ENCODE measurements at places on chromosomes 7 and 10.
A peak's percentile ranks its signal among the peaks of the same experiment; 100 is the strongest.

- DNase-seq, result no peak
Measured at GRCh38 chr10:118926441-118926840, 103.1 kb upstream of the NANOS1 start.

DNA sequence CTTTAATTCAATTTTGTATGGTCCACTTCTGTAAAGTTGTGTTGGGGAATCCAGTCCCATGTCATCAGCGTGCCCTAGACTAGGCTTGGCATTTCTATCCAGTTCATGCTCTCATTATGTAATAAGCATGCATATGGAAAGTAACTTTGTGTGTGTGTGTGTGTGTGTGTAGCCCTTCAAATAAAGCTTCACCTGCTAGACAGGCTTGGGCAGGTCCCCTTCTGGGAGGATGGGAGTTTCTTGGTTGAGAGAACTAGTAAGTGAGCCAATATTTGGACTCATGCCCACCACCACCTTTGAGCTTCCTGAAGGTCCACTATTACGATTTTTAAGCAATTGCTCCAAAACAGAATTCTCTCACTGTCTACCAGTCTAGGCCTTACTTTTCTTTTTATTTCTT is 6.9 kb downstream of the BZW2 start:
- no peak for DNase-seq

DNA sequence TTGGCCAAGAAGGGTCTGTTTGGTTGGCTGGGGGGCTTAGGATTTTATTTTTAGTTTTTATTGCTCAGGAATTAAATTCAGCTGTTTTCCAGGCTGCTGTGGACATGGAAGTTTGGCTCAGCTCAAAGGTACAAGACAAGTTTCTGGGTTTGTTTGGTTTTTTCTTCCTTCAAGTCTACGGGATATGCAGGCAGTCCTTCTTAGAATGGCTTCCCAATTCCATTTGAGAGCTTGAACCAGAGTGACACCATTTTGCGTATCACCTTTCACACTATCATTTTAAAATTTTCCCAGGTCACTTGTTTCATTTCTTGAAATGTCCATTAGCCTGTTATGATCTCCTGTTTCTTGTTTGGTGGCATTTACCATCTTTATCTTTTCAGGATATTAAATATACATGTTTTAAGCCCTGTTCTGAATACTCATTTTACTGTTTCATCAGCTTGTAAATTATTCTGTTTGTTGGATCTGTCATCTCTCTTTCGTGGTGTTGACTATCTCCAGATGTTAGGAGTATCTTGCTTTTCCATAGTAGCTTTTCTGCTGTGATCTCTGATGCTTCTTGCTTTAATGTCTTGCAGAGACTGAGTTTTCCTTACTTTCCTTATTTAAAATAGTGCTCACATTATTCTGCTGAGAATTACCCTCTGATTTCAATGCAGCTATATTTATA is 9.4 kb upstream of the TMEM168 start:
- no peak for DNase-seq

DNA sequence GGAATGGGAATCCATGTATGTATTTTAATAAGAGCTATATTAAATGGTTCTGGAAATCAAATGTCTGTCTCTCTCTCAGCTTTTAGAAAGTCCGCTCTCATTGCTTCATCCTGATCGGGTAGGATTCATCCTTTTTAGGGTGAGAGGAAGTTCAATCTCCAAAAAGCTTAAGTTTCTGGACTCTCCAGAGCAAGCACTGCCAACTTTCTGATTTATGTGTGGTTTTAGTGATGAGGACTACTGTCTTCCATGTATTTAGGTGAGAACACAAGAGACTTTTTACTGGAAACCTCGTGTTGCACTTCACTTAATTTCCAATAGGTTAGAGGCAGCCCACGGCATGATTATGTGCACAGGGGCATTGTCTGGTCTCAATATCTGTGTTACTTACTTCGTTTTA is 267.9 kb downstream of the SUGCT start:
- no peak for DNase-seq

DNA sequence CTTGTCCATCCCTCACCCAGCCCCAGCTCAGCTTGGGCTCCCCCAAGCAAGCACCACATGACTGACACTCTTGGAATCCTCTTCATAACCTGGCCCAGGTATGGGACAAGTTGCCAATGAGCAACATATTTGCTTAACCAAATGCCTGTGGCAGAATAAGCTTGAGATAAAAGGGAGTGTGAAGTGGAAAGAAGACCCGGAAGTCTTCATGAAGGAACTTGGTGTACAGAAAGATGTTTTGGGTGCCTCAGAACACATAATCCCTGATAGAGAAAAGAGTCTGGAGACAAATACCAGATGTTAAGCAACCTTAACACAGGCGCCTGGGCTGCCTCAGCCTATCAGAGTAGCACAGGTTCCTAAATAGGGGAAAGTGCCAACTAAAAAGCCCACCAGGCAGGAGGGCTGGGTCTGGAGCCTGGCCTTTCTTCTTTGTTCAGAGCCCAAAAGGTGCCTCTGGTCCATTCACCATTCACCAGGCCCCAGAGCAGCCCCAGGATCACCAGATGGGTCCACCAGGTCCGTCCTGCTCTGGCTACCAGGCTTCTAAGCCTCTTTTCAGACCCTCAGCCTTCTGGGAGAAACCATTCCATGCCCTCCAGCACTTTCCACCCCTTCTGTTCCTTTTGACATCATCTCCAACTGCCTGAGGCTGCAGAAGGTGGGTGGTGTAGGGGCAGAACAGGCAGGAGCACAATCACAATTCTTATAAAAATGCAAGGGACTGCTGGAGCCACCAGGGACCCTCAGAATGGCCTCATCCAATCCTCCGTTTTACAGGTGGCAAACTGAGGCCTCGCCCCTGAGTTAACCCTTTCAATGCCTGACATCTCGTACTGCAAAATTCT is 22.6 kb downstream of the KCNMA1 start:
- no peak for DNase-seq

DNA sequence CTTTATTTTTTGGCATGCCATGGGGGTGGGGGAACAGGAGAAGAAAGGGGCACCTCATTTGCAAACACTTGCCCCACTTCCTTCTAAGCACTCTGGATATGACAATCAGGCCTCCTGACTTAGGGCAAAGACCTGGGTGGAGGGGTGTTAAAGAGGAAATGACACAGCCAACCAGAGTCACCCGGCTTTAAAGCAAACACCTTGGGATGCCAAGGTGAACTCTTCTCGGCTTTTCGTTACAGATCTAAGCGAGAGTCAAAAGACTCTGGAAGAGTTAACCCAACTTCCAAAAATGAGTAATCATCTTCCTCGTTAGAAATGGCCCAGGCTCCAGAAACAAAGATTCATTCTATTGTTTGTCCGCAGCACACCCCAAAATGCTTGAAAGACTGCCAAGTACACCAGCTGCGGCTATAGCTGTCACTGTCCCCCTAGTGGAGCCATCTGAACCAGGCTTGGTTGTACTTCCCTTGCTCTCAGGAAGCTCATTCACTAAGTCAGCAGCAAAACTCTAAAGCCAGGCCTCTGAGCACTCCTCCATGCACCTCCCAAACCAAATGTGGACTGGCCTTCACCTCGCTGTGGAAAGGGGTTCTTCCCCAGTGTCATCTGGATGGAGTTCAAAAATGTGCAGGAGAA is 24.8 kb downstream of the FAM53B start:
- DNase-seq, result peak; percentile 64

DNA sequence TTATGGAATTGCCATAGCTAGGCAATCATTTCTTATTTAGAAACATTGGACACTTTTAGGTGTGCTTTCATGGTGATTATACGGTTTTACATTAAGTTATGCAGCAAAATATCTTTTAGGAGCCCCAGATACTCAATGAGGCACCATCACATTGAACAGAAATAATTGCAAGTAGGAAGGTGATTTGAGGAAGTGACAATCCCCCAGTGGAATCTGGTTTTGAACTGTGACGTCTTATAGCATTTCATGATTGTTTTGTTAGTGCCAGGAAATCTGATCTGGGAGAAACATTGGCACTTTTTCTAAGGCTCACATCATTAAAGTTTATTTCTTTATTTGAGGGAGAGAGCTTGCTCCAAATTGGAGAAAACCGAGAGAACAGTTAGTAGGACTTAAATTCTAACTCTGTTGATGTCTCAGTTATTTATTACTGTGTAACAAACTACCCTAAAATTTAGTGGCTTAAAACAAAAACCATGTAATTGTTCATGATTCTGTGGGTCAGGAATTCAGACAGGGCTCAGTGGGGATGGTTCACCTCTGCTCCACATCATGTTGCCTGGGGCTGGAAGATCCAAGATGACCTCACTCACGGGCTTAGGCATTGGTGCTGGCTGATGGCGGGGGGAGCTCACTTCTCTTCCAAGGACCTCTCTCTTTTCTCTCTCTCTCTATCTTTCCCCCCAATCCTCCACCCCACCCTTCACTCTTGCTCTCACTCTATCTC is 78.2 kb upstream of the STEAP1B start:
- DNase-seq, result no peak

DNA sequence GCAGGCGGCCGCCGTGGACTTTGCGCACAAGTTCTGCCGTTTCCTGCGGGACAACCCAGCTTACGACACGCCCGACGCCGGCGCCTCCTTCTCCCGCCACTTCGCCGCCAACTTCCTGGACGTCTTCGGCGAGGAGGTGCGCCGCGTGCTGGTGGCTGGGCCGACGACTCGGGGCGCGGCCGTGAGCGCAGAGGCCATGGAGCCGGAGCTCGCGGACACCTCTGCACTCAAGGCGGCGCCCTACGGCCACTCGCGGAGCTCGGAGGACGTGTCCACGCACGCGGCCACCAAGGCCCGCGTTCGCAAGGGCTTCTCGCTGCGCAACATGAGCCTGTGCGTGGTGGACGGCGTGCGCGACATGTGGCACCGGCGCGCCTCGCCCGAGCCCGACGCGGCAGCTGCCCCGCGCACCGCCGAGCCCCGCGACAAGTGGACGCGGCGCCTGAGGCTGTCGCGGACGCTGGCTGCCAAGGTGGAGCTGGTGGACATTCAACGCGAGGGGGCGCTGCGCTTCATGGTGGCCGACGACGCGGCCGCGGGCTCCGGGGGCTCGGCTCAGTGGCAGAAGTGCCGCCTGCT is 14.1 kb downstream of the SH2B2 start:
- no peak for DNase-seq

- no peak for DNase-seq
Measured at GRCh38 chr10:78403781-78404180, 370.1 kb downstream of the RPS24 start.

- DNase-seq, result no peak
Measured at GRCh38 chr10:70774810-70775678, 10.1 kb downstream of the TBATA start.

DNA sequence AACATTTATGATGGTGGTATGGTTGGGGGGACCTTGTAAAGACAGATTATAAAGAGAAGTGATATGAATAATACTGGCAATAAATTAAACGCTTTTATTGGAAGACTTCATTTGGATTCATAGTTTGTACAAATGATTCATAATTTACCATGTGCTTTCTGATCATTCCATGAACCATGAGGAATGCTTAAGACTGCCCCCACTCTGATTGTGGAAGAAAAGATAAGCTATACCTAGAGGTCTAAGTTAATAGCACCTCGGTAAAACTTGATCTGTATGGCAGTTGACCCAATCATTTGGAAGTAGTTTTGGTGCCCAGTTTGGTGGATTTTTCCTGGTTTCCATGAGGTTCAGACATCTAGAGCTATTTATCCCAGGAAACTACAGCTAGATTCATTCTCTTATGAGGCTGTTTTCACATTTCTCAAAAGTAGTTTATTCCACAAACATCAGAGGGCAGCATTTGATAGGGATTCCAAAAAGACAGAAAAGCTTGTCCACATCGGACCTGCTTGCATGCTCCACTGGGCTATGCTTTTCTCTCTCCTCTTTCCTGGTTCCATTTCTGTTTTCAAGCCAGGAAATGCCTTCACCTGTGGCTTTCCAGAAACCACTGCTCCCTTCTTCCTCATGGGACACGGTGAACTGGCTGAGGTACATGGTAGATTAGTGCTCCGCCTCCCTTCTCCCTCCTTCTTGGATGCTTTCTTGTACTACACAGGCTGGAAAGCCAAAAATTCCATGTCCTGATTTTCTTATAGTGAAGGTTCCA is 29.2 kb downstream of the TFAM start:
- peak; percentile 45 for DNase-seq

DNA sequence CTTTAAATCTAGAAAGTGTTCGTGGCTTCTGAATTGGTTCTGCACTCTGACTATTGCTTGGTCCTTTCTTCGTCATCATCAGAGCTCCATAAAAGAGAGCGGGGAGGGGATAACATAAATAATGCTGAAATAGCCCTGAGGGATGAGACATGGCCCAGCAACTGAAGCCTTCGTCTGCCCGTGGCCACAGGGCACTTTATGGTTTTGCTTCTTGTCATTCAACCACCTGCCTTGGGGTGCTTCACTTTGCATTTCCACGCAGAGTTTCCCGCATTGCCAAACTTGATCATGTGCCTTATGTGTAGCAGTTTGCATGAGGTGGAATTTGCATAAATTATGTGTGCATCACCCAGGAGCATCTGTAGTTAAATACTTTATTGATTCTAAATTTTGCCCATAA is 15.9 kb downstream of the GSTO2 start:
- no peak for DNase-seq

GRCh38 chr10:25661632-25662031 is 272.4 kb upstream of the MYO3A start:
- no peak for DNase-seq

GRCh38 chr10:126549344-126549743 is 121.1 kb downstream of the C10orf90 start:
- no peak for DNase-seq

- DNase-seq, result no peak
Measured at GRCh38 chr10:124343351-124344265, 75.1 kb downstream of the OAT start.

- no peak for DNase-seq
Measured at GRCh38 chr10:121373411-121373810, 224.8 kb downstream of the FGFR2 start.

DNA sequence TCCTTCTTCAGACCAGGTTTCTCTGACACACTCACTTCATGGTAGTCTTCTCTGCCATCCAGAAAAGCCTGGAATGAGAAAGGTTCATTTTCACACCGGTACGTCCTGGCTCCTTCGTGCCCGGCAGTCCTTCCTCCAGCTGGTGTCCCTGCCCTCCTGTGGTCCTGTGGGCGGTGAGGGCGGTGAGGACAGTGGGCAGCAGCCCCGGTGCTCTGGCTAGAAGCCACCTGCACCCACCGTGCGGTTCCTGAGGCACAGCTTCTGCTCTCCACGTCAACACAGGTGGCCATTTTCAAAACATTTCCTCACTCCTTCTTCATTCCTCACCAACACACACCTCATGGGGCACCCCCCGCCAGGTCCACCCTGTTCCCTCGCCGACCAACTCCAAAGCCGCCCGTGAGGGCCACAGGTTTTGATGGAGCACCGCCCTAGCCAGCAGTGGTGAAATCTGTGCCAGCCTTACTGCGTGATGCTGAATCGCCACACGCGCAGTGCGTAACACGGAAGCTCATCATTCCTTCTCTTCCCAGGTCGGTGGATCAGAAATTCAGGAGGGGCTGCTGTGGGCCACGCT is 251.4 kb upstream of the RNF32 start:
- no peak for DNase-seq

- DNase-seq, result peak; percentile 59
Measured at GRCh38 chr7:114922026-114922651, at the start of gene MDFIC. Gene MDFIC (plus strand): TSS chr7:114922094. CDS start chr7:114923034, 940 bp downstream.

- peak; percentile 74 for DNase-seq
Measured at GRCh38 chr10:89327803-89328441, at the start of gene IFIT3. Gene IFIT3 (plus strand): TSS chr10:89327997. CDS start chr10:89328074, 77 bp downstream.

GRCh38 chr7:155002411-155003091 is 373 bp downstream of the PAXIP1 start:
- peak; percentile 35 for DNase-seq

- peak; percentile 22 for DNase-seq
Measured at GRCh38 chr10:80382989-80383388, 25.4 kb upstream of the PRXL2A start.

GRCh38 chr10:89556600-89556999 is 21.2 kb upstream of the SLC16A12 start:
- no peak for DNase-seq
